ENCODE measurements at places on chromosomes 6 and 20. TPM values are rescaled to one million over a fixed set of nuclear protein-coding genes. Genes with fewer than 3 reads are reported as not detected.

- H3K27me3 ChIP-seq = no peaks in the 10 kb centered on the region
- H3K4me1 ChIP-seq = peaks cover 3% of the 10 kb centered on the region
- no peak overlapping the region for H3K4me3 ChIP-seq
- no peak for DNase-seq
- H3K36me3 ChIP-seq = no peaks in the 10 kb centered on the region
These were observed 300.3 kb downstream of the LAMA2 start for GRCh38 chr6:129183187-129183591.

- H3K4me1 ChIP-seq = peaks cover 3% of the 10 kb centered on the region
- no peak overlapping the region for H3K27ac ChIP-seq
- no peaks in the 10 kb centered on the region for H3K27me3 ChIP-seq
- no peak for DNase-seq
These were observed 9.0 kb upstream of the SLC2A12 start for GRCh38 chr6:134061440-134061839.

HLA-F gene
- total RNA-seq = 5.4 TPM

TTLL9 gene
- not detected for total RNA-seq

SHLD1 gene
- 3.3 TPM for total RNA-seq

DNA sequence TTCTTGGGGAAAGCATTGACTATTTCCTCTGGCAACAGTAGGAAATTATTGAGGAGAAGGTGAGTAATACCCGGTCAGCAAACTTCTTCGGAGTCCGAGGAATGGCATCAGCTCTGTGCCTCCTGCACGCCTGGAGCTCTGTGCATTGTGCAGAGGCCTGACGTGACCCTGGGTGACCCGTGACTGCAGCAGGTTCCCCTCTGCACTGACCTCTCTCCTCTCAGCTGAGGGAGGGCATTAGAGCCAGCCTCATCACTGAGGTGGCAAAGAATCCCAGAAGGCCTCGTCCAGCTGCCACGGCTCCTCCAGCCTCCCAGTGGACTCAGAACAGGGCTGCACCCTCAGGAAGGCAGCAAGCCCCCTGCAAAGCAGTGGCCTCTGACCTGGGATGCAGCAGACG lies 502.9 kb downstream of the CD83 start:
- no peak overlapping the region for H3K4me3 ChIP-seq
- H3K27ac ChIP-seq = no peak overlapping the region
- no peaks in the 10 kb centered on the region for H3K4me1 ChIP-seq
- no peak for DNase-seq
- no peaks in the 10 kb centered on the region for H3K36me3 ChIP-seq
- H3K27me3 ChIP-seq = no peaks in the 10 kb centered on the region

DNA sequence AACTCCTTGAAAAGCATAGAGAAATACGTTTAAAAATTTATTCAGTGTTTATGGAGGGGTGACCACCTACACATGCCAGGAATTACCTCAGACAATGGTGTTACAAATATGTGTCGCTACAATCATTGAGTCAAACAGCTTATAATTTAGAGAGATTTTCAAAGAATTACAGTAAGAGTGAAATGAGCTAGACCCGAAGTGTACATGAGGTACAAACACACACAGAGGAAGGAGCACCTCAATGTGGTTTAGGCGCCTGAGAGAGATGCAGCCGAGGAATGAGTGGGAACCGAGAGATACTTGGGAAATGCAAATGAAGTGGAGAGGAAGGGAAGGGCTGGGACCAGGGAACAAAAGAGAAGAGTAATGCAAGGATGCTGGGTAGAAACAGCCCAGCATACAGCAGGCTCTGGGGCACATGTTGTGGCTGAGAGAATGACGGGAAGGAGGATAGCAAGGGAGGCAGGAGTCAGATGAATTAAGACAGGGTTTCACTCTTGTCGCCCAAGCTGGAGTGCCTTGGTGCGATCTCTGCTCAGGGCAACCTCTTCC lies 15.5 kb downstream of the EEF1E1 start:
- peaks cover 5% of the 10 kb centered on the region for H3K36me3 ChIP-seq
- H3K27me3 ChIP-seq = no peaks in the 10 kb centered on the region
- peaks cover 20% of the 10 kb centered on the region for H3K4me1 ChIP-seq
- no peak for DNase-seq
- no peak overlapping the region for H3K4me3 ChIP-seq

DACT2 gene
- not detected for total RNA-seq

- no peak overlapping the region for H3K27ac ChIP-seq
- H3K4me1 ChIP-seq = no peaks in the 10 kb centered on the region
- no peak overlapping the region for H3K4me3 ChIP-seq
- H3K27me3 ChIP-seq = no peaks in the 10 kb centered on the region
- no peak for DNase-seq
- H3K36me3 ChIP-seq = no peaks in the 10 kb centered on the region
These were observed 33.2 kb upstream of the VGLL2 start for GRCh38 chr6:117232196-117232595.

ERVFRD-1 gene
- not detected for total RNA-seq

DNA sequence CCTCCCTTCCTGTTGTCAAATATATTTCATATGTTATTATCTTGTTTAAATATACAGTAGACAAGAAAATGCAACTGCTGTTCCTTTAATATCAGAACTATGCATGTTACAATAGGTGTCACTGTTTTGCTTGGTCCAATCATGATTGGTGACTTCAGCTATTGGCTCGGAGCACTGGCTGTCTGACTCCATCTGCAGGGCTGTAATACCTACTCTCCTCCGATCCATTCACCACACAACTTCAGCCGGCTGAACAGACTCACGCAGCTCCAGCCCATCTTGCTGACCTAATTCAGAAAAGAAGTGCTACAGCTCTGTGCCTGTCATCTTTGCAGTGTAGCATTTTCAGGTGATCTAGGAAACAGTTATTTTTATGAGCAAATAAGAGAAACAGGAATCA lies at the start of gene BTBD3:
TSS of gene BTBD3 (plus strand) at position 231 of the 400 bp plus-strand sequence. CDS start 383 bp downstream, outside the sequence.
- peak within 1 kb of the TSS; percentile 61 for H3K27ac ChIP-seq
- H3K27me3 ChIP-seq = no peaks in the 10 kb centered on the region
- peaks cover 2% of the 10 kb centered on the region for H3K36me3 ChIP-seq
- peak; percentile 80 for DNase-seq

RGS19 gene
- 11.6 TPM for total RNA-seq

- no peaks in the 10 kb centered on the region for H3K36me3 ChIP-seq
- peak overlapping the region; percentile 89 for H3K4me3 ChIP-seq
- peak overlapping the region; percentile 97 for H3K27ac ChIP-seq
- H3K4me1 ChIP-seq = peaks cover 6% of the 10 kb centered on the region
- peak; percentile 56 for DNase-seq
These were observed 1.1 kb upstream of the PANK2 start for GRCh38 chr20:3887876-3888620.

CST5 gene
- total RNA-seq = not detected

MYLK4 gene
- 0.26 TPM for total RNA-seq

- no peak overlapping the region for H3K27ac ChIP-seq
- no peak overlapping the region for H3K4me3 ChIP-seq
- no peaks in the 10 kb centered on the region for H3K36me3 ChIP-seq
- H3K27me3 ChIP-seq = peaks cover 6% of the 10 kb centered on the region
- H3K4me1 ChIP-seq = no peaks in the 10 kb centered on the region
These were observed 13.6 kb upstream of the ZNF335 start for GRCh38 chr20:45985573-45985972.

TDRD6 gene
- total RNA-seq = 0.33 TPM

GRCh38 chr6:134315974-134316441 lies 1.9 kb downstream of the SGK1 start:
- H3K27me3 ChIP-seq = no peaks in the 10 kb centered on the region
- H3K27ac ChIP-seq = no peak overlapping the region
- no peak for DNase-seq
- H3K4me3 ChIP-seq = no peak overlapping the region

DNA sequence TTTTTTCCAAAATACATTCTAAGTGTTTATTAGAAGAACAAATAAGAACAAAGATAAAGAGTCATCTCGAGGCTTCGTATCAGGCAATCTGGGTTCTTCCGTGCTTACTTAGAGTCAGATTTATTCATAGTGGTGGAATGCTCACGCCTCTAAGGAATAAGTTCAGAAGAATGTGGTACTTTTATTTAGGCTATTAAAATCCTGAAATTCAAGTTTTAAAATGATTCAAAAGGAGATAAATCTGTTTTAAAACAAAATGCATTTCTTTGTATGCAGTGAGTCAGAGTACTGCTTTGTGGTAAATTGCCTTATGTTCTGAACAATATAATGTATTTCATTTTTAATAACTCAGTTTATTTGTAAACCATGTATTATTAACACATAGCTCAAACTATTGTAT lies 89.1 kb downstream of the FUT9 start:
- no peaks in the 10 kb centered on the region for H3K36me3 ChIP-seq
- H3K27ac ChIP-seq = no peak overlapping the region
- DNase-seq = no peak
- no peaks in the 10 kb centered on the region for H3K4me1 ChIP-seq

SUMO4 gene
- 1.0 TPM for total RNA-seq

DNA sequence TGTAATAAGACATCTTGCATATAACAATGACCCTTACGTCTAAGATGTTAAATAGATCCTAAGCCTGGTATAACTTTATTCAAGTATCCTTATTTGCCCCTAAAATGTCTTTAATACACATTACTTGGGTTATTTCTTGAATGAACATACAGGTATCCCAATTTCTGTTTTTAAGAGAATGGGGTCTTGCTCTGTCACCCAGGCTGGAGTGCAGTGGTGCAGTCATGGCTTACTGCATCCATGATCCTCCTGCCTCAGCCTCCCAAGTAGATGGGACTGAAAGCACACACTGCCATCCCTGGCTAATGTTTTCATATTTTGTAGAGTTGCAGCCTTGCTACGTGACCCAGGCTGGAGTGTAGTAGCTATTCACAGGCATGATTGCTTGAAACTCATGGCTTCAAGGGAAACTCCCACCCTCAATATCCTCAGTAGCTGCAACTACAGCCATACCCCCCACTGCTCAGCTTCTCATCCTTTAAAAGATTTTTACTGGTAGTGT lies 10.4 kb upstream of the ZNFX1 start:
- H3K4me3 ChIP-seq = no peak overlapping the region
- H3K36me3 ChIP-seq = peaks cover 38% of the 10 kb centered on the region
- no peak for DNase-seq
- peaks cover 6% of the 10 kb centered on the region for H3K4me1 ChIP-seq
- no peaks in the 10 kb centered on the region for H3K27me3 ChIP-seq
